ENCODE measurements at places on chromosomes 5 and 9. TPM values are rescaled to one million over a fixed set of nuclear protein-coding genes. Genes with fewer than 3 reads are reported as not detected.

GRCh38 chr5:133778636-133779035 is 166.3 kb upstream of the FSTL4 start:
- no peak for DNase-seq

GRCh38 chr5:44299394-44299793 is 89.8 kb downstream of the FGF10 start:
- no peak for DNase-seq

DNA sequence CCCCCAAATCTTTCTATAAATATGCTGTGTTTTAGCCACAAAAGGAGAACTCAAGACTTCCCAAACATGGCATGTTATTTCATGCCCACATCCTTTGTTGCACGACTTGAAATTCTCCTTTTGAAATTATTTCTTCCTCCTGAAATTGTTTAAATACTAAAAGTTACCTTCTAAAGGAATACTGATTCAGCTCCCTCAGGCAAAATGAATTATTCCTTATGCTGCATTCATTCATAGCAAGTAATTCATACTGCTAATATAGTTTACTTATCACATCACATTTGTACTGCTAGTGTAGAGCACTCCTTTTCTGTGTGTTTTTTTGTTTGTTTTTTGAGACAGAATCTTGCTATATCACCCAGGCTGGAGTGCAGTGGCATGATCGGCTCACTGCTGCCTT is 45.7 kb downstream of the BHMT start:
- DNase-seq, result no peak

Gene IRX2
- total RNA-seq, result not detected

Gene PCDHA4
- total RNA-seq, result not detected

Gene CTNND2
- total RNA-seq, result not detected

All from T-cell (primary cell).